ENCODE measurements at places on chromosomes 7 and 10.

GRCh38 chr10:106978756-106979155 lies 185.8 kb downstream of the SORCS1 start:
- DNase-seq, result no peak

DNA sequence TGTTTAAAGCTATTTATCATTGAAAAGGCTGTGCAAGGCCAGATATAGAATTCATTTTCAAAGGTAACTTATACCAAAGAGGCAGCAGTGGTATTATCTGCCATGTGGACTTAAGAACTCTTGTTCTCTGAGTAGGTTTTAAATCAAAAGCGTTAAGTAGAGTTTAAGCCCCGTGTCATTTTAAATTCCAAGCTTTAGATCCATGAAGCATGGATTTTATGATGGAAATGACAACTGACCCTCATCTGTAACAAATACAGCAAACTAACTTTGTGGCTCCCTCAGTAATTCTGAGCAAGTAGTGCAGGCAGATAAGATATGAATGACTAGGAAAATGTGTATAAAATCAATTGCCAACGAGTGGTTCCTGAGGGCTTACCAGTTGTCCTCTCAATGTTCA lies 247.0 kb downstream of the WDR11 start:
- DNase-seq, result no peak

DNA sequence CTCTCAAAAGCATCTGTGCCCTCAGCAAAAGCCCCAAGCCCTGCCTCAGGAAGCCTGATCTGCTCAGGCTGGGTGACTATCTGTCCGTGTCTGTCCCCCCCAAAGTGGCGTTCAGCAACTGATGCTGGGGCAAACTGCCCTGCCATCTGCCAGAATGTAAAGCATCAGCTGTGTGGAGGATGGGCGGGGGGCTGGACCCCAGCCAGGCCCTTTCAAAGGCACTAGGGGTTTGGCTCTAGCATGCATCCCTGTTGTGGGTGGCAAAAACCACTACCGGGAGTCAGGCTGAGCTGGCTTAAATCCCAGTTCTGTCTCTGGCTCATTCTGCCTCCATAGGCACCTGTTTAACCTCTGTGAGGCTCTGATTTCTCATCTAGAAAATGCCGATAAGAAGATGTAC lies 35.5 kb downstream of the GPRIN2 start:
- no peak for DNase-seq

GRCh38 chr10:65231148-65231547 lies 1694.7 kb upstream of the LRRTM3 start:
- DNase-seq, result no peak

DNA sequence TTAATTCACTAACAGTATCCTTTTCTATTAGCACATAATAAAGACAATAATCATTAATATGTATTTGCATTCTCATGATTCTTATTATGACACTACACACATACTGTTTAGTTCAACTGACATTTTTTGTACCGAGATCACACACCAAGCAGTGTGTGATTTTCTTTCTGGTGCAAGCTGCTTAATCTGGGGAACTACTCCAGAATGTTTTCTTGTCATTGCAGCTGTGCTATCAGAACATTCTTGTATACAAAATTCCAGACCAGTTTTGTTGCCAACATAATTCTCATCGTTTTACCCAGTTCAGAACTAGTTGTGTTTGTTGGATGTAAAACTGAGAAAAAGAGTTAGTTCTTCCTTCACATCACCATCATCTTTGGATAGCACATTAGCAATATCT lies 37.4 kb downstream of the VKORC1L1 start:
- DNase-seq, result no peak

DNA sequence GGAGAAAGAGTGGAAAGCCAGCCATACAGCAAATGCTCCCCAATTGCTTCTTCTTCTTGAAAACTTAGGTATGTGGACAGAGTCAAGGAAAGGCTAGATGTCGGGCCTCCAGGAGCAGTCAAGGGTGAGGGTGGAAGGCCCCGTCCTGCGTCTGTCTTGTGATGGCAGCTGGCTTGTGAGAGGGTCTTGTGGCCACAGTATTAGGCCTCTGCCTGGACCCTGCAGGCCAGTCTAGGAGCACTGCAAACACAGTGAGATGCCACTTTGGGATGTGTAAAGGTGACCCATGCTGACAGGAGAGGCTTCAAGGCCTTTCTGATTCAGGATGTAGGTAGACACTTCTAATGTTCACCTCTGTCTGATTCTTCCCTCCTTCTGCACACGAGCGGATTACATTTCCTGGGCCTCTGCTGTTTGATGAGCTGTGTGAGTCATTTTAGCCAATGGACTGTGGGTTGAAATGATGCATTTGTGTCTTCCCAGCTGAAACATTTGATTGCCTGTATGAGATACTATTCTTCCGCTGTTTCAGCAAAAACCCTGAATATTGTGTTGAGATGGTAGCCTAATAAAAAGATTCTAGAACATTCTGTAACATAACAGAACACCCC lies 135.4 kb downstream of the EMX2 start:
- no peak for DNase-seq

DNA sequence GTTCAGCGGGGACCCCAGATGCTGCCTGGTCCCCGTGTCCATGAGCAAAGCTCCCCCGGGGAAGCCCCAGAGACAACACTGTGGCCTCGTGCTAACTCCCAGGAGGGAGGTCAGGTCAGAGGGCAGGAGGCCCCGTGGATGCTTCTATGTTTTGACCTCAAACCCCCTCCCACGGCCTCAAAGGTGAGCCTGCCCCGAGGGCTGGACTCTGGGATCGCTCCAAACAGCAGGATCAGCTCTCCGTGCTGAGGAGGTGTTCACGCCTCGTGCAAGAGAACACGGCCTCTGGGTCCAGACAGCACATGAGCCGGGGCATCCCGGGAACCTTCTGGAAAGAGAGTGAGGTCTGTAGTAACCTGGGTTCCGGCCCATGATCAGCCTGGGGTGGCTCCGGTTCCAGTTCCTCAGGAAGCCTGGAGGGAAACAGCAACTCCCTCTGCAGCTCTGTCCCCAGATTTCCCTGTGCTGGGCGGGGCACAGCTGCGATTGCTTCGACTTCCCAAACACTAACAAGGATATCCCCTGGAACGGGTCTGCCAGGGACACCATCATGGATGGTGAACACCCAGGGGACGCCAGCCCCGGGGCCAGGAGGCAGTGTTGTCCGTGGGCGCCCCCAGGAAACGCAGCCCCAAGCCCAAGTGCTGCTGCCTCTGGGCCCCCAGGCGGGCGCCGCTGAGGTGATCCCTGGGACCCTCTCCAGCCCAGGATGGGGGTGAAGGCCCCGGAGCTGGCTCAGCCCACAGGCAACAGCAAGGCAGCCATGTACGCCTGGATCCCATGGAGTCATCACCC lies 18.0 kb upstream of the INPP5A start:
- no peak for DNase-seq

DNA sequence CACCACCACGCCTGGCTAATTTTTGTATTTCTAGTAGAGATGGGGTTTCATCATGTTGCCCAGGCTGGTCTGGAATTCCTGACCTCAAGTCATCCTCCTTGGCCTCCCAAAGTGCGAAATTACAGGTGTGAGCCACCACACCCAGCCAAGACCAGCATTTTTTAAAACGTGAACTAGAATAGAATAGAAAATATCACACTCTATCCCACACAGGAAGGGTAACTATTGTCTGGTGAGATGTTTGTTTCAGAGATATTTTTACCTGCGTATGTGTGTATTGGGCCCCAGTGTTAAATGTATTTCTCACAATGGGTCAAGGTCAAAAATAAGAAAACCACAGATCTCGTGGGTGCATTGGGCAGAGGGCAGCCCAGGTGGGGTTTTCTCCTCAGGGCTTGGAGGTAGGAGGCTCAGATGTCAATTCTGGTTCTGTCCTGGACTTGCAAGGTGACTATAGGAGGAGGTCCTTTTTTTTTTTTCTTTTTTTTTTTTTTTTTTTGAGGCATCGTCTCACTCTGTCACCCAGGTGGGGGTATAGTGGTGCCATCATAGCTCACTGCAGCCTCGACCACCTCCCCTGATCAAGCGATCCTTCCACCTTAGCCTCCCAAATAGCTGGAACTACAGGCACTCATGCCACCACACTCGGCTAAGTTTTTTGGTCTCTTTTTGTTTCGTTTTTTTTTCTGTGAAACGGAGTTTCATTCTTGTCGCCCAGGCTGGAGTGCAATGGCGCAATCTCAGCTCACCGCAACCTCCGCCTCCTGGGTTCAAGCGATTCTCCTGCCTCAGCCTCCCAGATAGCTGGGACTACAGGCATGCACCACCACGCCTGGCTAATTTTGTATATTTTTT lies 19.0 kb downstream of the SH2B2 start:
- DNase-seq, result no peak

DNA sequence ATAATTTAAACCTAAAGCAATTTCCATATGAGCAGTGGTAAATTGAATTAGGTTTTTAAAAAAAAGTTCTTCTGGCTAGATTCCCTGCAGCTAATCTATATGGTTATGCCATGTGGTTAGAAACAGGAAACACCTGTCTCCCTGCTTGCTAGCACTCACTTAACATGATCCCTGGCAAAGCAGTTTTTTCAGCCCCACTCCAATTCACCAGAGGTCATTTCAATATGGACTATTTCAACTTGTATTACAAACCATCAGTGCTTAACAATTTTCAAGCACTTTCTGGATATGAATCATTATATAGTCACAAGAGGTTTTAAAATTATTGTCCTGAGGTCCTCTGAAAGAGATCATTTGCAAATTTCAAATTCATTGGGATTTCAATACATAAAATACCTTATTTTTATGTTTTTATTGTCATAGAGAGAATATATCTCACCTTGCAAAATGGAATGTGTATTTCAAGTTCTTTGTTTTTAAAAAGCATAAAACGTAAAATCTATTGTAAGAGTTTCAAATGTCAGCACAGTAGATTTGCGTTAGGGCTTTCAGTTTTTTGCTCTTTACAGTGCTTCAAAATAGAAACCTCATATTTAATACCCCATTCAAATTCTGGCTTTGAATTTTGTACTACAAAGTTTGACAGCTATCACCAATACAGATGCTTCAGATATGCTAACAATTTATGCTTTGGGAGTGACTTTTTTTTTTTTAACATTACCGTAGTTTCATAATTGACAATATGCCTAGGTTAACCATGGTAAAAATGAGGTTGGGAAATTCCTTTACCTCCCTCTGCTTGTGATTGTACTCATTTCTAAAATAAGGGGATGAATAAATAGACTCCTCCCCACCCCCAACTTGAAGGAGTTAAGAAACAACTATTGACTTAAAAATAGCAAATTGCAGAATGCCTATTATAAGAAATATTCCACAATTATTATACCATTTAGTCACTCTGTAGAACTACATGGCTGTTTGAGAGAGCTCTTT lies 117.5 kb upstream of the HGF start:
- no peak for DNase-seq

GRCh38 chr10:109947111-109947920 lies 24.0 kb upstream of the XPNPEP1 start:
- no peak for DNase-seq

DNA sequence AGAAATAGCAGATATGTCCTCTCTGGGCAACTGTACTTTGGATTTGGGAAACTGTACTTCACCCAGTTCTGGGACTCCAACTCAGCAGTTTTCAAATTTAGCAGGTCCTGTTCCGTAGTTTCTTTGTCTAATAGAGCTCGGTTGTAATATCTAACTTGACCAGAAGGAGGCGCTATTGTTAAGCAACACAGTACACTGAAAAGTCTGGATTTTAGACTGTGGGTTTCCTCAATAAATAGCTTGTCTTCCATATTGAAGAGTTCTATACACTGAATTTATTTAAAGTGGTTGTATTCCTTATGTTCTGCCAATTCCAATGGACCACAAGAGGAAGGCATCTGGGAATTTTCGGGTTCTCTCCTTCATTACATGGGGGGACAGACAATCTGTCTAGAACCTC lies 39.8 kb downstream of the ELFN1 start:
- DNase-seq, result no peak

DNA sequence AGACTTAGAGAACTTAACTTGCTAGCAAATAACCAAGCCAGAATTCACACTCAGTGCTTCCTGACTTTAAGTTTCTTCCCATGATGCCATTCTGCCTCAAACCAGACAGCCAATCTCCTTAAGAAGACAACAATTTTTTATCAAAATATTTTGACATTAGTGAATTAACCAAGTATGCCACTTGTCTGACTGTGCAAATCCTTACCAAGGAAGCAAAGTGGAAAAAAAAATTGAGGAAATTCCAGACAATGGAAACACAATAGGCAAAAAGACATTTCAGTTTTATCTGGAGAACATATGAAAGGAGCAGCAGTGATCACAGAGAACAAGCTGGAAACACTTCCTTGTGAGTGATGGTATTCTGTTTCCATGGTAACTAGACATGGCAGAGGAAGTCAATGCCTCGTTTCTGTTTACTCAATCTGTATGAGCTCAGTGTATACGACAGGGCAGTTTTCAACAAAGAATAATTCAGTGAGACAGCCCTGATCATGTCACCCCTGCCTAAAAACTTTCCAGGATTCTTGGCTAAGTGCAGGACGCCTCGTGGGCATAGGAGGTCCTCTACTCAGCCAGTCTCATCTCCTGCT lies 114.2 kb downstream of the DYNC1I1 start:
- DNase-seq, result no peak

GRCh38 chr10:28077889-28078288 lies 79.0 kb upstream of the ODAD2 start:
- no peak for DNase-seq

DNA sequence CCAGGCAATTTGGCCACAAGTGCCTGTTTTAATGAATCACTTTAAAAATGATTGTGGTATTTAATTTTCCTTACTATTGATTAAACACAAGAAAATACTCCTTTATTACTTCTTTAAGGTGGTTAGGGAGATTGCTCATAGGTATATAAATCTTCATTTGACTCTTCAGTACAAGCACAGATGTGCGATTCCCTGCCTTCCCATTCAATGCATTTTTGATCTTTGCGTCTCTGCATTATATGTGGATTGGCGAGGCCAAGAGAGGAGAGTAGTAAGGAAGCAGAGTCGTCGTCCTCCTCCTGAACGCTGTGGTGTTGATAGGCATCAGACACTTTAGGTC lies 683.7 kb downstream of the LRMDA start:
- DNase-seq, result no peak

- no peak for DNase-seq
Measured at GRCh38 chr7:139708541-139708940, 69.3 kb downstream of the HIPK2 start.

- DNase-seq, result no peak
Measured at GRCh38 chr10:34862892-34863291, 47.8 kb upstream of the PARD3 start.

DNA sequence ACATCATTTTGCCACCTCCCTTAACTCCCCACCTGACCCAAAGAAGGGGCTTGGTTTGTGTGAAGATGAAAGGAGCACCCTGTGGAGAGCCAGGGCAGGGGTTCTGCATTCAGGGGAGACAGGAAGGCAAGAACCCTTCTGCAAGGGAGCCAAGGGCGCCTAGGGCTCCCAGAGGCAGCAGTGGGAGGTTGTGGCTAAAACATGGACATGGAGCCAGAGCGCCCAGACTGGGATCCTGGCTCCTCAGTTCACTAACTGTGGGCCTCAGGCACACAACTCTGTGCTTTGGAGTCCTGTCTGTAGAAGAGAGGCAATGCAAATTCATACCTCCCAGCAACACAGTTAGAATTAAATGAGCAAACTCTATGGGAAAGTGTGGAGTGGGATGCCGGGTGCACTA lies 123.1 kb upstream of the MACROH2A2 start:
- DNase-seq, result no peak

- no peak for DNase-seq
Measured at GRCh38 chr10:123942114-123942861, 50.7 kb upstream of the CPXM2 start.

All from D721Med (cell line).